Hippocampal formation (tissue), 2 donors: ENCODE measurements at places on chromosomes 5 and 9.

DNA sequence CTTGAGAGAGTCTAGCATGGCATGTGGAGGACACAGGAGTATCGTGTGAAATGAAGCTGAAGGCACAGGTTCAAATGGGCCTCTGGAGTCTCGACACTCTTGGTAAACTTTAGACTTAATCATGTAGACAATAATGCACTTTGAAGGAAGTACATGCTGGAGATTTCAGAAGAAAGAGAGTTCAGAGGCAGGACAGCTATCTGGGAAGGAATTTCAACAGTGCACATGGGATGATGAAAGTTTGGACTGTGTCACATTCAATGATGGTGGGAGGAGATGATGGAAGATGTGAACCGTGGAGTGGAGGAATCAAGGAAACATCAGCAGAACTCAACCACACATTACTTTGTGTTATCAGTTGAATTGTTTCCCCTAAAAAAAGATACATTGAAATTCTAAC lies 88.6 kb upstream of the PAPPA start:
- DNase-seq = no peak

GRCh38 chr9:130245474-130245873 lies 20.1 kb upstream of the HMCN2 start:
- no peak for DNase-seq

GRCh38 chr9:34994900-34995669 lies 5.5 kb downstream of the DNAJB5 start:
- DNase-seq = no peak

DNA sequence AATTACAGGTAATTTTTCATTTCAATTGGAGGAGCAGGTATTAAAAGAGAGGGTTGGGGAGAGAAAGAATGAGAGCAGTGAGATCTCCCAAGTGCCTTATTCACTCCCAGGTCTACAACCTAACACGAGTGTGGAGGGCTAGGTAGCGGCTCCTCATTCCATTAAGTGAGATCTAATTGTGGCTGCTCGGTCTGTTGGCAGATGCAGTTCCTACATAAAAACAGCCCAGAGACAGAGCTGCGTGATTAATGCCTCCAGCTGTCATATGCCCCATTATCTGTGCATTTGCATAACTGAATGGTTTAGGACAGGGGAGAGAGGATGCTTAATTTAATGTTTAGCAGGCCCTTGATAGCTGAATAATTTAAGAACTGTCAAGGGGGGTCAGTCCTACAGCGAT lies 100.5 kb downstream of the PSAT1 start:
- DNase-seq = no peak

- DNase-seq = no peak
Observed at GRCh38 chr9:124254261-124254682, 3.5 kb upstream of the NEK6 start.

- no peak for DNase-seq
Observed at GRCh38 chr5:67350618-67351201, 154.1 kb upstream of the CD180 start.

- no peak for DNase-seq
Observed at GRCh38 chr9:70403166-70403565, 11.3 kb downstream of the KLF9 start.

GRCh38 chr5:36128795-36129194 lies 22.9 kb downstream of the LMBRD2 start:
- no peak for DNase-seq

DNA sequence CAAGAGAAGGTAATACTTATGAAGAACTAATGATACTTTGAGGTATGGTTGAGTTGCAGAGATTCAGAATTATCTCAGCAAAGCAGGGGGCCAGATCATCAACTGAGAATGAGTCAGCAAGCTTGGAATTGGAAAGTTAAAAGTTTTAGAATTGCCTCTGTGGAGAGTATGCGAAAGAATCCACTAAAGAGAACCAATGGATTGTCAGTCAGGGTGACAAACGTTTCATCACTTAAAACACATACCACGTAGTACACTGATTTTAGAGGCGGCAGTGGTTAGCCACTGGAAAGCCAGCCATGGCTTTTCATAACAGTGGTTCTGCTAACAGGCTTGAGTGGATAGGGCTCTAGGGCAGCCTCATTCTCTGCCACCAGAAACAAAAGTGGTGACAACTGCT lies 30.7 kb downstream of the AOPEP start:
- no peak for DNase-seq

- no peak for DNase-seq
Observed at GRCh38 chr5:180330270-180330648, 22.9 kb downstream of the GFPT2 start.

DNA sequence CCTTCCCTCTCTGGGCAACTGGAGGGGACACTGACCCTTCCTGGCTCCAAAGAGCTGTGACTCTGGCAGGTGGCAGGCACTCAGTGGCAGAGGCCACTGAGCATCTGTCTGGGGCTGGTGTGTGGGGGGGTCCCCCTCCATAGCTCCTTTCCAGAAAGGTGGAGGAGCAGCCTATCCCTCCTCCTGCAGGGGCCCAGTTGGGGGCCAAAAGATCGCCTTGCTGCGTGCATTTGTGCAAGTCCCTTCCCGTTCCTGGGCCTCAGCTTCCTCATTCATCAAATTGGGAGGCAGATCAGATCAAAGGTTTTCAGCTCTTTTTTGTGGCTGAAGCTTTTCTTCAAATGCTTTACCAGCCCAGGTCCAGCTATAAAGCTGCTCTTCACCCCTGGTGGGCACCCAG lies 77.7 kb downstream of the NTNG2 start:
- DNase-seq = no peak

DNA sequence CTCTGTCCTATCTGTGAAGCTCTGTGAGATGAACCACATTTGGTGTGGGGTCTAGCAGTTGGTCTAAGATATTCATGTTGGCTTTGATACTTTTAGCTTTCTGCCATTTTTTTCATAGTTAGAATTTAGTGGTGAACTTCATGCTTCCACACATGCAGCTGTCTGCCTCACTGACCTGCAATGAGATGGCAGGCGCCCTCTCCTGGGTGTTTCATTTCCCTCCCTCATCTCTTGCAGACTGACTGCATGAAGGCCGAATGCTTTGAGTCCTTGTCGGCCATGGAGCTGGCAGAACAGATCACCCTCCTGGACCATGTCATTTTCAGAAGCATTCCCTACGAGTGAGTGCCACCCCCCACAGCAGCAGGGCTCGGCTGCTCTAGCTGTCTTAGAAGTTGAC lies 26.1 kb upstream of the CKMT2 start:
- no peak for DNase-seq

DNA sequence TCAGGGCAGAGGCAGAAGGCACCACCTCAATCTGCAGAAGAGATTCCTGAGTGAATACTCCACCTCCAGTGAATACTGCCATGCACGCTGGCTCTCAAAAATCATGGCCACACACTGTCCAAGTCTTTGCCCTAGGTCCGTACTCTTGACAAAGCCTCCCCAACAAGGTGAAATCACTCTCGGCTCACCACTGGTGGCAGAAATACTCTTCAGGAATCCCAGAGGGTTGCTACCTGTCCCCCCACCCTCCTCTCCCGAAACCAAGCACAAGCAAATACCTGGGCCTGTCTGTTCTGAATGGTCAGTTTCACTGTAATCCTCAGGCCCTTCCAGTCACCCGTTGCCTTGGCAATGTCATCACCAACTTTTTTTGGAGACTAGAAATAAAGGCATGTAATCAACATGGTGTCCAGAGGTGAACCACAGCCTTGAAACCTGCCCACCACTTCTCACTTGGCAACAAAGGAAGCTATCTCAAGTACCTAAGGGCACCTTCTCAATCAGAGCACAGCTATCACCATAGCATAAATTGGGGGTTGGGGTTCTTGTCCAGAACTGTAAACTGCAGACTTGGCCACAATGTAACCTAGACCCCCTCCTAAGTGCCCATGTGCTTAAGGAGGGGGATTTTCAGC lies 1.8 kb downstream of the RPL12 start:
- no peak for DNase-seq

DNA sequence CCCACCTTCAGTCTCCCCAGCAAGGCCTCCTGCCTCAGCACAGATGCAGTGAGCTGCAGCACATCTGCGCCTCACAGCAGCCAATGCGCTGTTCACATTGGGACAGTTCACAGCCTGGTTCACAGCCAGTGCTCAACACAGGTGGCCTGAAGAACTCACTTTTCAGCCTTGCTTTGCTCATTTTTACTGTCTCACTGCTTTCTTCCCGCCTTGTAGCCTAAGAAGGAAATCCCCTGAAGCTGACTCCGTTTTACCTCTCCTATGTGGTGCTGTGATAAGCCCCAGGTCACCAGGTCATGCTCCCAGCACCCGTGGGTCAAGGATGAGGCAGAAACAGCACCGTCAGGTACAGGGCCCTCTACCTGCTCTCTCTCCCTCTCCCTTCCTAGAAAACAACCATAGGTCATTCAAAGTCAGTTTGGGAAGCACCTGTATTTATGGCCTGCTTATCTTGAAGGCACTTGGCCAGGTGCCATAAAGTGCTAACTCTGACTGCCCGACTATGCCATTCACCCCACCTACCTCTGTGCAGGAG lies 1.1 kb downstream of the GCNT4 start:
- no peak for DNase-seq

- no peak for DNase-seq
Observed at GRCh38 chr5:180804129-180804618, 1.6 kb upstream of the MGAT1 start.

DNA sequence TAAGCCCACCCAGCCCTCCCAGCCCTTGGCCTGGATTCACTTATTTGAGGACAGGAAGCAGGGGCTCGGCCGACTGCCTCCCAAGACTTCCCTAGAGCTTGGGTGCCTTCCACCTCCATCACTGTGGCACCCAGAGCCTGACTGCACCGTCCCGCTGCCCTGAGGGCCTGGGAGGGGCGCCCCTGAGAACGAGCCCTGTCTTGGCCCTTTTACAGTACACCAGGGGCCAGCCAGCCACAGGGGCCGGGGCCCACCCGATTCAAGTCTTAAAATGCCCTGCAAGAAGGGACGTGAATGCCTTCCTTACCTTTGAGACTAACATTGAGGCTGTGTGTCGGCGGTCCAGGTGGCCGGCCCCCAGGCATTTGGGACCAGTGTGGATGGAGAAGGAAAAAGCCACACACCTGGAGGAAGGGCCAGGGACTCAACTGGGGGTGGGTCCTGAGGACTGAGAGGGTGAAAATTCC lies 16.8 kb downstream of the FAM78A start:
- DNase-seq = no peak

DNA sequence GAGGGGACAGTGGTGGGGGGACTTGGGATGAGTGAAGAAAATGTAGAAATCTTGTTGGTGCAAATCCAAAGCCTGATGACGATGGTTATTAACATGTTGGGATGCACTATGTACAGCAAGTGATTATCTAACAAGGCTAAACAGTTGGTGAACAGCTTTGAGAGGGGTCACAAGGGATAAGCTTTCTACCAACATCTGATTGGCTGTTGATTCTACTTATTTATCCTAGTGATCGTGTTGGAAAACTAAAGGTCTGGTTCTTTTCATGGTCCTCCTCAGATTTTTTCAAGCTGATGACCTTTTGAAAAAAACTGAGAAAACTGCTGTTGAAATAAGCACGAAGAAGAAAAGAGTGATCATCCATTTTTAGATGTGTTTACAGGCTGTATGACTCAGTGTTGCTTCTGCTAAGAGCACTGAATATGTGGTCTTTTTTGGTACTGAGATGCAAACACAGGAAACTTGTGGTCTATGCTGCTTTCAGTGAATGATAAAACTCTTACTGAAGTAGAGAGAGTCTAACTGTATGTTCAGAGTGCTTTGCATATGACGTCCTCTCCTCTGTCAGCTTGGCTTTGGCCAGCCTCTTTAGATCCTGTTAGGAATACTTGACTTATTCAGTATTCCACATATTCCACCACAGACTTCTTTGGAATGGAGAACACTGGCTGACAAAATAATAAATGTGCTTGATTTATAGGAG lies 174.8 kb downstream of the SLF1 start:
- DNase-seq = no peak

- DNase-seq = no peak
Observed at GRCh38 chr9:86926145-86926544, 21.2 kb downstream of the GAS1 start.

GRCh38 chr9:124198948-124199347 lies 58.8 kb upstream of the NEK6 start:
- DNase-seq = no peak

DNA sequence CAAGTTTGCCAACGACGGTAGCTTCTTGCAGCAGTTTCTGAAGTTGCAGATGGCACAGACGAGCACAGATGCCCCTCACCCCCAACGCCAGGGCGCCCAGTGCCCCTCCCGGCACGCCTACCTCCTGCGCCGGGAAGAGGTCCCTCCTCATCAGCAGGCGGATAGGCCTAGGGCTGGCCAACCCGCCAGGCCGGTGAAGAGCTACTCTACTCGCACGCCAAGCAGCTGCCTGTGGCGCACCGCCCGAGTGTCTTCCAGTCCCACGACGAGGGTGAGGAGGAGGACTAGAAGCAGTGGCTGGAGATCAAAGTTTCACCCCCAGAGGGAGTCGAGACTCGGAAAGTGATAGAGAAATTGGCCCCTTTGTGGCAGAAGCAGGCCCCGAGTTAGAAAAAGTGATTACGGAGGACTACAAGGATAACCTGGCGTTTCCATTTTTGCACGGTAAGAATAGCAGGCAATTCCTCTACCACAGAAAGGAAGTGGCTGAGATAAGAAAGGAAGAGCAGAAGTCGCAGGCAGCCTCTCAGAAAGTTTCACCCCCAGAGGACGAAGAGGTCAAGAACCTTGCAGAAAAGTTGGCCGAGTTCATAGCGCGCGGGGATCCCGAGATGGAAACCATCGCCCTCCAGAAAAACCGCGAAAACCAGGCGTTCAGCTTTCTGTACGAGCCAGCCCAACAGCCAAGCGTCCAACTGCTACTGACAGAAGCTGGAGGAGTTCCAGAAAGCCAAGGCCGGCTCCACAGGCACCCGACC lies 170.4 kb downstream of the HINT1 start:
- DNase-seq = no peak

DNA sequence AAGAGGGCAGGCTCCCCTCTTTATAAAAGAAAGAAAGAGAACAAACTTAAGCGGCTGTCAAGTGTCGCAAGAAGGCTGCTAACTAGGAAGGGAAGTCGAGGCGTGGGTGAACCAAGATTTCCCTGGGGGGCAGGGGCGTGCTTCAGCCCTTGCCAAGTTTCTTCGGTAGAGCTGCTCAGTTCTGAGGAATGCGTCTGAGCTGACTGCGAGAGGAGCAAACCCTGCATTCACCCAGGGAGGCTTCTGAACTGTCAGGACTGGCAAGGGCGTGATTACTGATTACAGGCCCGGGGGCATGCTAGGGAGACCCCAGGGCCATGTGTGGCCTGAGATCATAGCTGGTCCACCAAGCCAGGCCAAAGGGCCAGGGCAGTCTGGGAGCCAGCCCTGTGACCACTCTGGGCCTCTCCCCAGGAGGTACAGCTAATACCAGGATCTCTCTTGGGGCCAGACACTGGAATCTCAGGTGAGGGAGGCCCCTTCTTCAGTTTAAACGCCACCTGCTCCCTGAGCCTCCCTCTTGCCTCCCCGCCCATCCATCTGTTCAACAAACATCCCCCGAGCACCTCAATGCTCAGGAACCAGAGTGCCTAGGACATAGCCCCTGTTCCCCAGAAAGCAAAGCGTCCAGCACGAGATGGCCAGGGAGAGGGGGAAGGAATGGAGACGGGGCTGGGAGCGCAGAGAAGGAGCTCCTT lies 30.9 kb downstream of the SARDH start:
- no peak for DNase-seq

- DNase-seq = no peak
Observed at GRCh38 chr9:21119093-21119770, 22.4 kb downstream of the IFNW1 start.
